SJSA1 (cell line): ENCODE measurements at places on chromosomes 2 and 18.

- DNase-seq = no peak
These were observed 93.9 kb upstream of the RAB12 start for GRCh38 chr18:8515142-8515865.

- DNase-seq = no peak
These were observed 61.6 kb upstream of the TGFA start for GRCh38 chr2:70615222-70615621.

DNA sequence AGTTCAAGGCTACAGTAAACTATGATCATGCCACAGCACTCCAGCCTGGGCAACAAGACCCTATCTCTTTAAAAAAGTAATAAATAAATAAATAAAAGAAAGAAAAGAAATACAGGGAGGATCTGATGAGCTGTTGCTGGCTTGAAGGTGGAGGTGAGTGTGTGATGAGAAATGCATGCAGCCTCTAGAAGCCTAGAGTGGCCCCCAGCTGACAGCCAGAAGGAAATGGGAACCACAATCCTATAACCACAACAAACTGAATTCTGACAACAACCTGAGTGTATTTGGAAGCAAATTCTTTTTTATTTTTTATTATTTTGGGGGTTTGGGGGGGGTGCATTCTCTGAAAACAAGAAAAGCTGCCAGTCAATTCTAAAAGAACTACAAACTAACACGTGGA is 14.6 kb downstream of the NOL10 start:
- DNase-seq = no peak

DNA sequence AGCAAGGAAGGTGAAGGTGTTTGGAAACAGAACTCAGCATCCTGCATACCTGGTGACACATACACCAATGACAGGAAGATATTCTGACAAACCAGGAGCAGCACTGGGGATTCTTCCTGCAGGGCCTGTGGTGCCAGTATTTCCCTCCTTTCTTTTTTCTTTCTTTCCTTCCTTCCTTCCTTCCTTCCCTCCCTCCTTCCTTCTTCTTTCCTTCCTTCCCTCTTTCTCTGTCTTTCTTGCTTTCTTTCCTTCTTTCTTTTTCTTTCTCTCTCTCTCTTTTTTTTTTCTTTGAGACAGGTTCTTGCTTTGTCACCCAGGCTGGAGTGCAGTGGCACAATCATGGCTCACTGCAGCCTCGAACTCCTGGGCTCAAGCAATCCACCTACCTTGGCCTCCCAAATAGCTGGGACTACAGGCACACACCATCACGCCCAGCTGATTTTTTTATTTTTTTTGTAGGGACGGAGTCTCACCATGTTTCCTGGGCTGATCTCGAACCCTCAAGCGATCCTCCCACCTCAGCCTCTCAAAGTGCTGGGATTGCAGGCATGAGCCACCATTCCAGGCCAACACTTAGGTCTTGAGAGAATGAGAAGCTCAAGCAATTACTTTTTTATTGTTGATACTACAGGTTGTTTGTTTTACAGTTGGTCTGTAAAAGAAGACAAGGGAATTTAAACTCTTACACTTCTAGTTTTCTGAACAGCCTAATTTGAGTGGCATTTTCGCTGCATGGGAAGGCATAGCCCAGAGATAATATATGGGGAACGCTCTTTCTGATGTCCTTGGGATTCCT is 54.7 kb upstream of the GATA6 start:
- no peak for DNase-seq

GRCh38 chr18:62445386-62445917 is 77.4 kb upstream of the ZCCHC2 start:
- no peak for DNase-seq

GRCh38 chr2:47519604-47520301 is 116.8 kb downstream of the MSH2 start:
- no peak for DNase-seq

GRCh38 chr2:150710916-150711315 is 223.4 kb upstream of the RND3 start:
- no peak for DNase-seq

- DNase-seq = peak; percentile 77
These were observed 4.4 kb upstream of the RMC1 start for GRCh38 chr18:23498877-23499276.

- peak; percentile 8 for DNase-seq
These were observed 425.3 kb downstream of the MBD2 start for GRCh38 chr18:53799134-53799533.

DNA sequence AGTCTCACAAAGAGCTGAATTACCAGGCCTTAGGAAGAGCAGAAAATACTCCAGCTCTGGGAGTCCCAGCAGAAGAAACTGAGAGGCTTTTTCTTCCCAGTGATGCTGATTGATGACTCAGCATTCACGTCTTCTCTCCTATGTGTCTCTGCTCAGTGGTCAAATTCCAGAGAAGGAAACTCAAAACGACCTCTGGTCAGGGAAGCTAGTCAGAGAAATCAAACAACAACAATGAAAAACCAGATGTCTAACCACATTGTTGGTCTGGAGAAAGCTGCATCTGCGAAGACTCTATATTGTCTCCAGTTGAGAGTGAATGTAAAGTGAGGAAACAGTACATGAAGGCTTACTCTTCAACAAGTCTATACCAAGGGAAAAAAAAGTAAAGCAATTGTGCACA is 28.6 kb upstream of the CERS6 start:
- peak; percentile 39 for DNase-seq
